Activated CD8-positive, alpha-beta memory T cell treated with anti-CD3 and anti-CD28 coated beads, Interleukin-2, amount 10 ng/mL, durations not matched to agents 7 days and 5 days (primary cell): ENCODE measurements at places on chromosomes 5 and 9.

DNA sequence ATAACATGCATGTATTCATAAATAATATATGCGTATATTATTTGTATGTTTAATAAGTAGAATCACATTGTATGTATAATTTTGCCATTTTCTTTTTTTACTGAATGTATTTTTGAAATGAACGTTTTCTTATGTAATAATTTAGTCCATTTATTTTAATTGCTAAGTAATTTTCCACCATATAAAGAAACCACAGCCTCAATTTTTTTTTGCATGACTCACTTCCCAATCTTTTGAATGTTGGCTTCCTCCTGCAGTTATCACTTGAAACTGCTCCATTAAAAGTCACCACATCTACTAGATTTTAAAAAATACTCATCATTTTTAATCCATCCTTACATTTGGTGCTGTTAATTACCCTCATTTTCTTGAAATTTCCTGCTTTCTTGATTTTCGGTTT, 363.3 kb upstream of the MEF2C start:
- no peak for DNase-seq

DNA sequence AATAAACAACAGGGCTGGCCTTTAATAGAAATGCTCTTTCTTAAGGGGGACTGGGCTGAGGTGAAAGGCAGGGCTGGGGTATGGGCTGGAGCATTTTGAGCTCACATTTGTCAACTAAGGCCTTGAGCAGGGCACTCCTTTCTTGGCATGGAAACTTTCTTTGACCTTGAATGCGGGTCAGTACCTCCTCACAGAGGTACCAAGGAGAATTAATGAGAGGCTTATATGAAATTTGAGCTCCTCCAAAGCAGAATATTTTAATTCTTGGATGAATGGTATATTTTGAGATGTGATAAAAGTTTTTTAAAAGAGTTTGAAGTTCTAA, 3.1 kb downstream of the CYSTM1 start:
- no peak for DNase-seq

DNA sequence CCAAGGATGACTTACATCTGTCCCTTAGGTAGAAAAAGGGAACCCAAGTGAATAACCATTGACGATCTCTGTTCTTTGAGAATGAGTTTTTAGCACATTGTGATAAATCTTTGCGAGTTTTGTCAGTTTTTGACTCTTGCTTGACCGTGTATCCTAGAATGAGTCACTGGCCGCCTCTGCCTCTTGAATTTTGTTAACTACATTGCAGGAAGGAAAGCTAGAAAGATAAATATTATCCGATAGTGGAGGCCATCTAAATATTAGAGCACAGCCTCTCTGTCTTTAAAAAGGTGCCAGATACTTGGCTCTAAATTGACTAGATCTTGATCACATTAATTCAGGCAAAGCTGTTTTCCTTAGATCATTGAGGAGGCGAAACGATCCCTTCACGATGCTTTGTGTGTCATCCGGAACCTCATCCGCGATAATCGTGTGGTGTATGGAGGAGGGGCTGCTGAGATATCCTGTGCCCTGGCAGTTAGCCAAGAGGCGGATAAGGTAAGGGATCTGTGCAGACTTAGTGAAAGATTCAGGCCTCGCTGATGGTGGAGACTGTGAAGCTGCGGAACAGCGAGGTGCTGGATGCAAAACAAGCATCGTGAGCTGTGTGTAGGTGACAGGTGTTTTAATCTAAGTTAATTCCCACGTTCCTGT, 12.2 kb downstream of the CCT5 start:
- no peak for DNase-seq

DNA sequence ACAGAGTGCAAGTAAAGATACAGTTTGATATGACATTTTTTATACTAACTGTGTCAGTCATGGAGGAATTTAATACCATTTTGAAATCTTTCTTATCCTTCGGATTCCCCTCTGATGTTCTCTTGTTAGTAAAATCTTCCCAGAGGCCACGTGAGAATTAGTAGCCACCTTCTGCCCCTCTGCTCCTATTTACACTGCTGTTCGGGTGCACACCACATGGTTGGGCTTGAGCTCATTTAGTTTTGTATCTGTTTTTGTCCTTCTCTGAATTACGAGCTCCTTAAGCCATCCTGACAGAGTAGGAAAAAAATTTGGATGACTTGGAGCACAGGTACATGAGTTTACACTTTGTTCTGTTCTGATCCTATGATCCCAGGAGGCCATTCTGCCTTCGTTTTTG, 109.7 kb downstream of the SV2C start:
- DNase-seq, result no peak

GRCh38 chr9:124254261-124254682, 3.5 kb upstream of the NEK6 start:
- peak; percentile 74 for DNase-seq

DNA sequence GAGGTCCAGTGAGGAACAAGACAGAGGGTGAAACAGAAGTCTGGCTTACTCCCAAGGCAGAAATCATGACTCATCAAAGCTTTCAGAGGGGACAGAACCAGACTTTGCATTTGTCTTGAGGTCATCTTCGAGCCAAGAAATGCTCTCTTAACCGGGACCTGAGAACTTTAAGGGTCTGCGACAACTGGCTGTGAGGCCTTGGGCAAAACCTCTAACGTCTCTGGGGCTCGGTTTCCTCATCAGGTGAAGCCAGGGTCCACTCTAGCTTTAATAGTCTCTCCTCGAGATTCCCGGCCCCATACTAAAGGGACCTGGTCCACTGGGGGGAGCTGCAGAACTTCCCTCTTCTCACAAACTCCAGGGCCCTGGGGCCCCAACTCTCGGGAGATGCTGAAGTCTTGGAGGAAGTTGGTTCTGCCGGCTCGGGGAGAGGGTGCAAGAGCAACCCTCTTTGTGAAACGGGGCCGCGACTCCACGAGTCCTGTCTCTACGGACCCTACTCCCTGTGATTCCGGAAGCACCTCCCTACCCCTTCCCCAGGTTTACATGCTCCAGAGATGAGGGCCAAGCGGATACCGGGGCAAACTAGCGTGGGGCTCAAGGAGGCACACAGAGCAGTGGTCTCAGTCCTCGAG, 2.6 kb downstream of the GLIS3 start:
- peak; percentile 51 for DNase-seq

GRCh38 chr5:155189981-155190380, 176.4 kb downstream of the KIF4B start:
- DNase-seq, result no peak

DNA sequence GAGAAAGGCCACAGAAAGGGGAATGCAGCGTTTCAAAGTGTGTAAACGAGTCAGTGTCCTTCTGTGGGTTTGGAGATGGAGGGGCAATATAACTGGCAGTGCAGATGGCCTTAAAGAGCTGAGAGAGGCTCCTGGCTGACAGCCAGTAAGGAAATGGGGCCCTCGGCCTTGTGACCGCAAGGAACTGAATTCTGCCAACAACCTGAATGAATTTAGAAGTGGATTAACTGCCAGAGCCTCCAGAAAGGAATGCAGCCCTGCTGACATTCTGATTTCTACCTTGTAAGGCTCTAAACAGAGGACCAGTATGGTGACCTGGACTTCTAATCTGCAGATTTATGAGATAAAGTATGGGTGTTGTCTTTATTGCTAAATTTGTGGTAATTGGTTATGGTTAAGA, 17.5 kb upstream of the NREP start:
- no peak for DNase-seq

GRCh38 chr5:122408592-122409224, 96.7 kb downstream of the SNCAIP start:
- no peak for DNase-seq

- DNase-seq, result no peak
Measured at GRCh38 chr9:116656501-116656971, 30.6 kb upstream of the TRIM32 start.

DNA sequence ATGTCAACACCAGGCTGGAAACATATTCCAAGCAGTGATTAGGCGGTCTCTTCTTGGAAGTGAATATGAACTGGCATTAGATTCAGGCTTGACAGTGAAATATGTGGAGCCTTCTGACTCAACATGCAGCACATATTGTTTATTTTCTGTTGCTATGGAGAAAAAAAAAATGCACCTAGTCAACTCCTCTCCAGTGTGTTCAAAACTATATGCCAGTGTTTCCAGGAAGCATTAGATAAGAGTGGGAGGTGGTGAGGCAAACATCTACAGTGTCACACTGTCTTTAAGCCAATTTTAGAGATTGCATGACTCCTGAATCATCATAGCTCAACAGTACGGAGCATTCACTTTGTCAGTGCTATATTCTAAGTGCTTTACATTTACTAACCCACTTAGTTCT, 117.9 kb downstream of the HCN1 start:
- DNase-seq, result no peak

GRCh38 chr5:83503662-83504061, 32.1 kb downstream of the VCAN start:
- DNase-seq, result no peak

GRCh38 chr5:132905938-132906337, 32.5 kb downstream of the LEAP2 start:
- DNase-seq, result no peak

- DNase-seq, result no peak
Measured at GRCh38 chr5:93302711-93303110, 278.3 kb downstream of the NR2F1-AS1 start.

GRCh38 chr5:142769251-142769792, 855 bp upstream of the ARHGAP26 start:
- DNase-seq, result no peak

DNA sequence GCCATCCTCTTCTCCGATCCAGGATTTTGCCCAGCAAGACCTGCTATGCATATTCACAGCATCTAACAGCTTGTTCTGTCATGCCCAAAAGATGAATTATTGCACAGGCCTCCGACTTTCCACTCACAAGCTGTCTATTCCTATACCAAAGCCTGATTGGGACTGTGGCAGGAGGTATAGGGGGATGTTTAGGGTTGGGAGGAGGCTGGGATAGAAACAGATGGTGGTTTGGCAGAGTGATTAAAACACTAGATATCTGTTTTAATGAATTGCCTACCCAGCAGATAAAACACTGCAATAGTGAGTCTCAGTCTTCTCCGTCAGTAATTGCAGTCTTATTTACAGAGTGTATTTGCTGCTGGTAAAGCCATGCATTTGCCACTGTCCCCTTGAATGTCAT, 215.3 kb downstream of the TLR4 start:
- DNase-seq, result no peak
